ENCODE measurements at places on chromosomes 5 and 9. TPM values are rescaled to one million over a fixed set of nuclear protein-coding genes. Genes with fewer than 3 reads are reported as not detected.

DNA sequence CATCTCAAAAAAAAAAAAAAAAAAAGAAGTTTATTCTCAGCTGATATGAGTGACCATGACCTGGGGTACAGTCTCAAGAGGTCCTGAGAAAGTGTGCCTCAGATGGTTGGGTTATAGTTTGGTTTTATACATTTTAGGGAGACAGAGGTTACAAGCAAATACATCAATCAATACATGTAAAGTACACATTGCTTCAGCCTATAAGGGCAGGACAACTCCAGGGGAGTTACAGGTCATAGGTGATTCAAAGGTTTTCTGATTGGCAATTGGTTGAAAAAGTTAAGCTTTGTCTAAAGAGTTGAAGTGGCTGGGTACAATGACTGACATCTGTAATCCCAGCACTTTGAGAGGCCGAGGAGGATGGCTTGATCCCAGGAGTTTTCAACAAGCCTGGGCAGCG is 2.3 kb upstream of the GMCL2 start:
- H3K36me3 ChIP-seq = no peaks in the 10 kb centered on the region
- H3K27me3 ChIP-seq = peaks cover 24% of the 10 kb centered on the region
- no peak overlapping the region for H3K4me3 ChIP-seq
- no peak overlapping the region for H3K27ac ChIP-seq
- DNase-seq = no peak

UGT3A1 gene
- not detected for total RNA-seq

DNA sequence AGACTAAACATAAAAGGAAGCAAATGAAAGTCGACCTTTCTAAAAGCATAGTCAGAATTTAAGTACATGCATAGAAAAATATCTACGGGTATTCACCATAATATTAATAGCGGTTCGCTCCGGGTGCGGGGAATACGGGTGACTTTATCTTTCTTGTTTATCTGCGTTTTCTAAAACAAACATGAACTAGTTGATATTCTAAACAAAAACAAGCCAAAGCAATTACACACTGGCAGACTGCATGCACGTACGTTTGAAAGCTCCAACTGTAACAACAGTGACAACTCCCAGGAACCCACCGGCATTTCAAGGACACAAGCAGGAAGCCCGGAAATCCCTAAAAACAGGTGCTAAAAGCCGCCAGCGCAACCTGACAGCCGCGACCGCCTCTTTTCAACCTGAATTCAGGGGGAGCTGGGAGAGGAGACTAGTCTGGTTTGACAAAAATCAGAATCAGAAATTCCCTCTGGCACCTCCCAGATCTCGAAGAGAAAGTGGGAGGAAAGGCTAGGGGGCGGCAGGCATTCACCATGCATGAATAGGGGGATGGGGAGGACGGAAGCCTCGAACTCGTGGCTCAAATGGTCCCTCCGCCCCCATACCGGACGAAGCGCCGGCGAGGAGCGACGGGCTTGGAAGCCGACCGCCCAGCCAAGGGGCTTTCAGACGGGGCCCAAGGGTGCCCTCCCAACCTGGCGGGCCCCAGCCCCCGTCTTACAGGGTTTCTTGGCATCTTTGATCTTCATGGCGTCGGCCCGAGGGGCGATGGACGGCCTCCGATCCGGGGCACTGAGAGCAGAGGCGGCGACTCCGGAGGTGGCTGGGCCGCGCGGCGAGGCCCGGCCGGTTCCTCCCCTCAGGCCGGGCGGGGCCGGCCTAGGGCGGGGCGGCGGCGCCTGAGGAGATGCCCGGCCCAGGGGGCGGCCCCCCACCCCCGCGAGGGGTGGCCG is at the start of gene PANK3:
PANK3 (minus strand) TSS at position 831 of the 950 bp plus-strand sequence; CDS start at position 746, 85 bp downstream.
- peaks cover 44% of the 10 kb centered on the region for H3K4me1 ChIP-seq
- peak within 1 kb of the TSS; percentile 97 for H3K4me3 ChIP-seq
- no peaks in the 10 kb centered on the region for H3K27me3 ChIP-seq
- H3K36me3 ChIP-seq = no peaks in the 10 kb centered on the region

GRCh38 chr9:112378328-112379176 is 1.4 kb upstream of the HSDL2 start:
- H3K4me3 ChIP-seq = peak overlapping the region; percentile 99
- DNase-seq = no peak
- peaks cover 53% of the 10 kb centered on the region for H3K4me1 ChIP-seq
- peak overlapping the region; percentile 98 for H3K27ac ChIP-seq
- H3K36me3 ChIP-seq = no peaks in the 10 kb centered on the region
- H3K27me3 ChIP-seq = no peaks in the 10 kb centered on the region

GRCh38 chr9:131255676-131256197 is 20.6 kb downstream of the FAM78A start:
- no peak for DNase-seq
- peak overlapping the region; percentile 58 for H3K27ac ChIP-seq
- H3K27me3 ChIP-seq = no peaks in the 10 kb centered on the region
- H3K4me3 ChIP-seq = no peak overlapping the region

- peak overlapping the region; percentile 69 for H3K27ac ChIP-seq
- DNase-seq = no peak
- H3K4me3 ChIP-seq = peak overlapping the region; percentile 10
- H3K36me3 ChIP-seq = no peaks in the 10 kb centered on the region
- peaks cover 35% of the 10 kb centered on the region for H3K4me1 ChIP-seq
Observed at GRCh38 chr9:112049811-112050516, 125.1 kb downstream of the SUSD1 start.

ANGPTL2 gene
- total RNA-seq = 29.5 TPM

ZER1 gene
- 67.6 TPM for total RNA-seq
